ENCODE measurements at places on chromosomes 6 and 20.

DNA sequence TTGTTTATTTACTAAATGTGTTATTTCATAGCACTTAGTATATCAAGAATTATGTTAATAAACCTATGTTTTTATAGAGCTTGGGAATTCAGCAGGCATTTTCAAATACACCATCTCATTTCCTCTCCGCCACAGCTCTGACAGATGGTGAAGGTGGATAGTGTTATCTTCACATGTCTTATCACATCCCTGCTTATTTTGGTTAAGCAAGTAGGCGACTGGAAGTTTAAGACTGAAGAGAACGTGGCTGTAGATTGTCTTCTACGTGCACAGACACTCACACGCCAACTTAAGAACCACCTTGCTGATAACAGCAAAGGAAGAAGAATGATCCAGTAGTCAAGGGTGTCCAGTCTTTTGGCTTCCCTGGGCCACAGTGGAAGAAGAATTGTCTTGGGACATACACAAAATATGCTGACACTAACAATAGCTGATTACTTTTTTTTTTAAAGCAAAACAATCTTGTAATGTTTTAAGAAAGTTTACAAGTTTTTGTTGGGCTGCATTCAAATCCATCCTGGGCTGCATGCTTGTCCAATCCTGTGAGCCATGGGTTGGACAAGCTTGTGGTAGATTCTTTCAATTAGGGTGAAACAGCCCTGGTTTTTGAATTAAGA is 43.3 kb upstream of the SCGN start:
- no peak for DNase-seq

- DNase-seq, result no peak
Measured at GRCh38 chr6:160328447-160328846, 19.7 kb upstream of the SLC22A3 start.

DNA sequence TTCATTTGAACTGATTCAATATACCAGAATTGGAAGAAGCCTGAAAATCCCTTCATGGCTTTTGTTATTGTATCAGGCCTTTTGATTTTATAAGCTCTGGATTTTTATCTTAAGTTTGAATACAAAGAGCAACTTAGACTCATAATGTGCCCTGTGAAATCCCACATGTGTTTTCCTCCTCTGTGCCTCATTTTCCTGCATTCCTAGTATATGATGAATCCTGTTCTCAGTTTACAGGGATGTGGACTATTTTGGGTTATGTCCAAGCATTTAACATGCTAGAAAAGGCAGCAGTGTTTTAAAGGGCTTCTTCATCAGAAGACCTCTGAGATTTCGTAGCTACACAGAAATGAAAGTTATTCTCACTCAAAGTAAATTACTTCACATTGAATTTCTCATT is 455.0 kb downstream of the RFPL4B start:
- DNase-seq, result no peak

DNA sequence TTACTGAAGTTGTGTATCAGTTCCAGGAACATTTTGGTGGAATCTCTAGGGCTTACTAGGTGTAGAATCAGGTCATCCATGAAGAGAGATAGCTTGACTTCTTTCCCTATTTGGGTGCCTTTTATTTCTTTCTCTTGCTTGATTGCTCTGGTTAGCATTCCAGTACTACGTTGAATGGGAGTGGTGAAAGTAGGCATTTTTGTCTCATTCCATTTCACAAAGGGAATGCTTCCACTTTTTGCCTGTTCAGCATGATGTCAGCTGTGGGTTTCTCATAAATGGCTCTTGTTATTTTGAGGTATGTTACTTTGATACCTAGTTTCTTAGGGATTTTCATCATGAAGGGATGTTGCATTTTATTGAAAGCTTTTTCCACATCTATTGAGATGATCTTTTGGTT is 195.3 kb downstream of the MOXD1 start:
- DNase-seq, result no peak

DNA sequence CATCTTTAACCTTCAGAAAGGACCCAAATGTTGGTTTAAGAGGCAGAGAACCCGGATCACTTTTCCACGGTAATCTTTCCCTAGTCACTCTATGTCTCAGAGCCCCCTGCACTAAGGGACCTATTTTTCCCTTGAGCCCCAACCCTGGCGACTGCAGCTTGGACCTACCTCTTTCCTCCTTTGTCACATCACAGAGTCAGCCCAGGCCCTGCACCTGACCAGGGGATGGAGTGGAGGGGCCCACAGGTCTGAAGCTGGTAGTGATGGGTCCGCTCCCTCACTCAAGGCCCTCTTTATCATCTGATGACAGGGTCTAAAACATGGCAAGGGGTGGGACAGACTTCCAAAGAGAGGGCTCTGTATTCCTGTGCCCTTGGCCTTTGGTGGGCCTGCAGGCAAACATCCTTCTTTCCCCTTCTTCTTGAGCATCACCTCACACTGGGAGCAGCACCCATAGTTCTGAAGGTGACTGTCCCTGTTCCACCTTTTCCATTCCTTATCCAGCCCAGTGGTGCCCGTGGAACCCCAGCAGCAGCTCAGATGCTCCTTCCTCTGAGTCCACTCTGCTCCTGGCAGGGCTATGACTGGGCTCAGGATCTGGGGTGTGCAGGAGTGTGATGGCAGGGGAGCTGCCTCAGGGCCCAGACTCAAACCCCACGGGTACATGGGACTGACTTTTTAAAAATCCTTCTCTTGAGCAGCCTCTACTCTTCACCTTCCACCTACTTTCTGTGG is 6.3 kb downstream of the RAET1L start:
- no peak for DNase-seq

DNA sequence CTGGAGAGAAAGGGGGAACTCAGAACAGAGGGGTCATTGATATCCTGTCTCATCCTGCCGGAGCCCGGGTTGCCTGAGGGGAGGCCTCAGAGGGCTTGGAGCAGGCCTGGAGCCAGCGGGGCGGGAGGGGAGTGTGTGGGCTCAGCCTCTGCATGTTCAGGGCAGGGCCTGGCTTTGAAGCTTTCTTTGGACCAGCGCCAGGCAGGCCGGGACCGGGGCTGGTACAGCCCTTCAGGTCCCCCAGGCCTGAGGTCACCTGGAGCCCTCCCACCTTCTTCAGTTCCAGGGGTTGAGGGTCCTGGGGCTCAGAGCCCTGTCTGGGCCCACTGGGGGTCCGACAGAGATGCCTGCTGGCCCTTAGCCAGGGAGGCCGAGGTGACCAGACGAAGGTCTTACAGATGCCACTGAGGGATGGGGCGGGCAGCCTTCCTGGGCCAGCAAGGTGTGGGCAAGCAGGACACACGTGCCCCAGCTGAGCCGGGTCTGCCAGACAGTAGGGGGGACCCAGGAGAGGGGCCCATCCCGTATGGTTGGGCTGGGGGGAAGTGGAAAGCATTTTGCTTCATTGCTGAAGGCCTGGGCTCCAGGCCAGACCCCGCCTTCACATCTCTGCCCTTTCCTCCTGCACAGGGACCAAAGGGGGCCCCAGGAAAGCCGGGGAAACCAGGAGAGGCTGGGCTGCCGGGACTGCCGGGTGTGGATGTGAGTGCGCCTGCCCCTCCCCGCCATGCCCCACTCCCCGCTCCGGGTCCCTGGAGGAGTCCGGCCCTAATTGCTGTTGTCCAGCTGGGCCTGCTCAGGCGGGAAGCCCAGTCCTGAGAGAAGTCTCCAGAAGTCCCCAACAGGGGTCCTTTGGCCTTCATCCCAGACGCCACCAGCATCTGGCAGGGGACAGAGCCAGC is 2.0 kb downstream of the COL9A3 start:
- DNase-seq, result no peak

Data from hematopoietic multipotent progenitor cell (in vitro differentiated cells).